LHCN-M2 (cell line): ENCODE measurements at places on chromosomes 2 and 18. TPM values are rescaled to one million over a fixed set of nuclear protein-coding genes. Genes with fewer than 3 reads are reported as not detected.

Gene TMEM182
- 2.7 and 4.0 TPM in 2 replicates for total RNA-seq

Gene FZD7
- total RNA-seq: 13.5 and 14.5 TPM in 2 replicates

Gene POMC
- not detected in 2 replicates for total RNA-seq

Gene RAPH1
- total RNA-seq: 43.1 and 66.0 TPM in 2 replicates

Gene LAMA1
- total RNA-seq: 1.4 TPM in 2 replicates

Gene HJURP
- 123 and 124 TPM in 2 replicates for total RNA-seq

Gene NYAP2
- total RNA-seq: not detected in 2 replicates

Gene XPO1
- 187 and 191 TPM in 2 replicates for total RNA-seq

Gene IMMT
- 71.9 and 83.1 TPM in 2 replicates for total RNA-seq

Gene SP3
- 75.7 and 83.2 TPM in 2 replicates for total RNA-seq

Gene UGT1A10
- total RNA-seq: not detected in 2 replicates

Gene TMEM247
- not detected in 2 replicates for total RNA-seq

Gene SCG2
- total RNA-seq: 10.8 and 12.7 TPM in 2 replicates

Gene DCAF17
- 16.5 and 24.6 TPM in 2 replicates for total RNA-seq

Gene DLGAP1
- 0.06 and 0.46 TPM in 2 replicates for total RNA-seq
